Fibroblast of skin of left biceps (primary cell): ENCODE measurements at places on chromosomes 12 and 14.

DNA sequence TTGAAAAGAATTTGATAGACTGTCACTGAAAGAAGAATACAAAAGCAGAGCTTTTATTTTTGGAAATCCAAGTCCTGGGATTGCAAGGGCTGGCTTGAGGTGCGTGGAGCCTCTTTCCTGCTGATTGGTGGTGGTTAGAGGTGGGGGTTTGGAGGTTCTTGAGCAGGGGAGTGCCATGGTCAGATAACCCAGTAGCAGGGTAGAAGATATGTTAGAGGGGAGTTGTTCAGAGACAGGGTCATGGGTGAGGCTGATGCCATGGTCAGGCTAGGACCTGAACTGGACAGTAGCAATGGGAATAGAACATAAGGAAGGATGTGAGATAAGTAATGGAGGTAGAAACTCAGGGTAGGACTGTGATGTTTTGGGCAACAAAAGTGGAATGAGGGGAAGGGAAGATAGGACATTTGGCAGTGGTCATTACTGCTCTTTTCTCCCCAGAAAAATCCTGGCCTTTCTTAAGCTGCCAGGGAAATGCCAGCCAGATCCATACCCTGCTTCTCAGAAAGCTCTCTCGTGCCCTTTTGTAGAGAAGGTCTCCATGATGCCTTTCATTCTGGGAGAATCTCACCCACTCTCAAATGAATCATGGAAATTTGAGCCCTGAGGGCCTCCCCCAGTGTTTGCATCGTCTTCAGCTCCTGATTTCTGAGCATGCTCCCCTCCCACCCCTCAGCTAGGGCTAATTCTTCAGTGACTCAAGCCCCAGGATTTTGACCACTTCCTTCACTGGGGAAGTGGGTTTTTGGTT is 9.5 kb downstream of the EMP1 start:
- peak; percentile 94 for DNase-seq

DNA sequence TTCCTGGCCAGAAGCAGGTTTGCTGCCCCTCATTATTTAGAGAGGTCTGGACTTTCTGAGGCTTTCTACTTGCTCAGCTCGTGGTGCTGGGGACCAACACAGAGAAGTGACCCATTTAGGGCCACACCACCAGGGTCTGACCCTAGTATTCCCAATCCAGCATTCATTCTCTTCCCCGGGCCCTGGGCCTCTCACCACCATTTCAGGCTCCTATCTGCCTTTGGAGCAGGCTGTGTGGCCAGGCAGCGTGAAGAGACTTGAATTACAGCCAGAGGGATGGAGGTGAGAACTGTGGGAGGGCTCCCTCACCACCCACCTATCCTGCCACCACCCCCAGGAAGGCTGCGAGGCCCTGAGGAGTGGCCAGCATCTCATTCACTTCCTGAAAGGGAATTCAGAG is 24.6 kb downstream of the FAM222A start:
- DNase-seq: no peak

GRCh38 chr12:119500209-119500608 is 93.4 kb upstream of the TMEM233 start:
- DNase-seq: no peak

DNA sequence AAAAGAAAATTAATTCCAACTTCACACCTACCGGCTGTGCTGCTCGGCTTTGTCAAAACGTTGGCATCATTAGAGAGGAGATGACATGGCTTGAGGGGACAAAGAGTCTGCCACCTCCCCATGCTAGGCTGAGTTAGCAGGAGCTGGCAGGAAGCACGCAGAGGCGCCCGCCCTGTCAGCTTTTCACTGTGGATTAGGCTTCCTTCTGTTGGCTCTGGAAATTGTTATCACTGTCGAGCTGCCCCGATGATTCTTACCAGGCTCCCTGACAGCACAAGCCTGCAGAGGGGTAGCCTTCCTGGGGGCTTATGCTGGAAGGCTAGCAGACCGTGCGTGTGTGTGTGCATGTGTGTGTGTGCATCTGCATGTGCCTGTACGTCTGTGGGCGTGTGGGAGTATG is 490.9 kb upstream of the TBX3 start:
- DNase-seq: no peak

- no peak for DNase-seq
These were observed 832 bp upstream of the SYT1 start for GRCh38 chr12:78863482-78864402.

DNA sequence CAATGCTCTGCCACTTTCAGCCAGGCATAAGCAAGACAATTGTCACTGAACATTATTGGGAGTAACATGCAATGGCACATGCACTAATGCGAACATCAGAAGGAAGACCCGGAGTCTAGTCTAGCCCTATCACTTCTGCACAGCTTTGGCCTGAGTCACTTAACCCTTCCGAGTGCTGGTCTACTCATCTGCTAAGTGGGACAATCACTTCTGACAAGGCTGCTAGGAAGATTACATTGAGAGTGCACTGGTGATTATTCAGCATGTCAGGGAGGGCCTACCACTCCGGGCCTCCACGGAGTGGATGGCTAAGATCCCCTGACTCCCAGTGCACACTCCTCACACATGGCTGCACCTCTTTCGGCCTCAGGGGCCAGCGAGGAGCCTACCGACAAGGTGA is 240.9 kb downstream of the DPF3 start:
- DNase-seq: no peak

DNA sequence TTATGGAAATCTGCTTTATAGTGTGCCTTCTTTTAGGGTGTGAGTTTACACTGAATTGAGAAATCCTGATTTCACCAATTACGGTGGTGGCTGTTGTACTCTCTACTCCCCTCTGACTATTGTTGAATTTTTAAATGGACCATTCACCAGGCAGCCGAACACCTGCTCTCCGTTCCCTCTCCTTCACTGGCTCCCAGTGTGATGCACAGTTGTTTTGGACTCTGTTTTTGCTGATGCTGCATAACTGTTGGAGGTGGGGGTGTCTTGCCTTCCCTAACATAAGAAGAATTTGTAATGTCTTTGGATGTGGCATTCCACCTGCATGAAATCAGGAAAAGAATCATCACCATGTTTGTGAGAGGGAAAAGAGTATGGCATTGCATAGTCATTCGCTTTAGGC is 341.2 kb downstream of the SNAPC1 start:
- DNase-seq: no peak

DNA sequence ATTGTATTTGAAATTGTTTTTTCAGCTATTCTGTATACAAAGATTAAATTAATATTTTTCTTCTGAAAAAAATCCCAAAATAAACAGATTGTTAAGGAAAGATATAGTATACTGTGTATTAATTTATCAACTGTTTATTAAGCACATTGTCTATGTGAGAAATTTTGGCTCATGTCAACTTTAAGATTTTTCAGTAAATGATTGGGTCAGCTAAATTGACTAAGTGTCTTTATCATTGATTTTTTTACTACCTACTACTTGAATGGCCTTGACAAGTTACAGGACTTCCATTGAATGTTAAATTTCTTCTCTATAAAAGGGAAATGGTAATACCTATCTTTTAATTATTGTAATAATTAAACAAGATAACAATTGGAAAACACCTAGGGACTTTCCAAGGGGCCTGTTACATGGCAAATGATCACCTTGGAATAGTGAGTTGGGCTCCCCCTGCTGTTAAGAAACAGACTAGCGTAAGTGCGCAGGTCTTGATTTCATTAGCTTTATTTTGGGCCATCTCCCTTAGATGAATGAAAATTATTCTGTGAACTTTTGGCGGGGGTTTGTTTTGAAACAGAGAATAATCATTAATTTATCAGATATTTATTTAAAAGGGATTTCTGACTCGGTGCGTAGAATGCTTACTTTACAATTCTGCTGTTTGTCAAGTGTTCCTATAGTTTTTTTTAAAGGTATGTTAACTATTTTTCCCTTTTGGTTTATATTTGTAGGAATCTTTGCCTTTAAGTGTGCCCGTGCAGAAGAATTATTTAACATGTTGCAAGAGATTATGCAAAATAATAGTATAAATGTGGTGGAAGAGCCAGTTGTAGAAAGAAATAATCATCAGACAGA is 14.5 kb upstream of the CCT2 start:
- no peak for DNase-seq

GRCh38 chr14:68547305-68548193 is 245.3 kb downstream of the ZFP36L1 start:
- DNase-seq: peak; percentile 64

- no peak for DNase-seq
These were observed 7.2 kb downstream of the CD9 start for GRCh38 chr12:6207259-6207925.

DNA sequence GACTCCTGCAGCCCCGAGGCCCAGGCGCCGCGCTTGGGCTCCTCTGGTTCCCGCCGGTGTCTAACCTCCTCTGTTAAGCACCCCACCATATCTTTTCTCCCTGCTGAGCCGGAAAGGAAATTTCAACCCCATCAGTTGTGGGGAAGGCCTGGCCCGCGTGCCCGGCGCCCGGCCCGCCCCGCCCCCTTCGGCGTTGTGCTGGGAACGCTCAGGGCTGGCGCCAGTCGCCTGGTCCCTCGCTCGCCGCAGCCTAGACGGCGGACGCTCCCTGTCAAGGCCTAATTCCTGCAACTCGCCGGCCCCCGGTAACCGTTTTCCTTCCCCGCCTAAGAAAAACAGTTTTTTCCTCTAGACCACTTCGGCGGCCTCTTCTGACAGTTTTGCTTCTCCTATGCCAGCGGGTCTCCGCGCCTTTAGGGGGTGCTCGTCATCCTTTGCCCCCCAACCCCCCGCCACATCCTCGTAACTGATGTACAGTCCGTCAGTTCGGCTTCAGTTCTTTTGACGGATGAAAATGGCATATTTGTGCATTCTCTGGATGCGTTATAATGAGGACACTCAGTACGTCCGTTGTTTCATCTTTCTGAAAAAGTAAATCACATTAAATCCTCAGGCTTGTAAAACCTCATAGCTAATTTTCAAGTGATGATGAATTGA is 506 bp upstream of the NAP1L1 start:
- peak; percentile 15 for DNase-seq

- DNase-seq: no peak
These were observed 229.2 kb downstream of the ALX1 start for GRCh38 chr12:85509081-85509856.

- no peak for DNase-seq
These were observed 140.2 kb downstream of the MED13L start for GRCh38 chr12:116137318-116137717.

DNA sequence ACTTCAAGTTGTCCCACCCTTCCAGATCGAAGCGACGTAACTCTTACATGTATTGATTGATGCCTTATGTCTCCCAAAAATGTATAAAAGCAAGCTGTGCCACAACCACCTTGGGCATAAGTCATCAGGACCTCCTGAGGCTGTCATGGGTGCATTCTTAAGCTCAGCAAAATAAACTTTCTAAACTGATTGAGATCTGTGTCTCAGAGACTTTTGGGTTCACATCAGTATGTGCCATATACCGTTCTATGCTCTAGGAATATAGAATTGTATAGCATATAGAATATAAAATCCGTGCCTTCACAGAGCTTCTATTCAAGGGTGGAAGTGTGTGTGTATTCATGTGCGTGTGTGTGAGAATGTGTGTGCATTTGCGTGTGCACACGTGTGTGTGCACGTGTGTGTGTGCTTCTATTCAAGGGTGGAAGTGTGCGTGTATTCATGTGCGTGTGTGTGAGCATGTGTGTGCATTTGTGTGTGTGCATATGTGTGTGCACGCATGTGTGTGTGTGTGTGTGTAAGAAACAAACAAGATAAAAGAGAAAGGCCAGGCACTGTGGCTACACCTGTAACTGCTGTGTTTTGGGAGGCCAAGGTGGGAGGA is 11.5 kb upstream of the STX2 start:
- no peak for DNase-seq

- DNase-seq: peak; percentile 57
These were observed 74.9 kb upstream of the SLCO1C1 start for GRCh38 chr12:20620261-20620660.

DNA sequence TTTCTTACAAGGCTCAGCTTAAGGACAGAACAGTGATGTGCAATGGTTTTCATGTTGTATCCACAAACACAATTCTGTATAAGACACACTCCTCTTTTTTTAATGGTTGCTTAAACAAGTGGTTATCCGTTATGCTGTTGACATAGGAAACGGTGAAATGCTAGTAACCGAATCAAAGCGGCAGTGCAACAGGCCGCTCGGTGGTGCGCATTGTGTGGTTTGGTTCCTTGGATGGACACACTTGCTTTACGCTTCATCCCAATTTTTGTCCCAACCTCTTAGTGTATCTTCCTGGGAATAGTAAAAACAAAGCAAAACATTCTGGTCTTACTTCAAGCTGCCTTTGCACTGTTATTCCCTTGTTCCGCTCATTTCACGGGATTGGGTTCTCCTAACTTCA is 650 bp upstream of the PTGER2 start:
- DNase-seq: no peak

- no peak for DNase-seq
These were observed 72.9 kb downstream of the DDX51 start for GRCh38 chr12:132071040-132071810.

GRCh38 chr12:30902001-30902400 is 24.5 kb upstream of the TSPAN11 start:
- DNase-seq: no peak

- no peak for DNase-seq
These were observed 8.1 kb upstream of the EIF2S3B start for GRCh38 chr12:10497602-10498001.

- no peak for DNase-seq
These were observed 64.3 kb downstream of the PDE6H start for GRCh38 chr12:15037091-15037687.

- no peak for DNase-seq
These were observed 9.0 kb downstream of the DAZAP2 start for GRCh38 chr12:51247523-51248206.

DNA sequence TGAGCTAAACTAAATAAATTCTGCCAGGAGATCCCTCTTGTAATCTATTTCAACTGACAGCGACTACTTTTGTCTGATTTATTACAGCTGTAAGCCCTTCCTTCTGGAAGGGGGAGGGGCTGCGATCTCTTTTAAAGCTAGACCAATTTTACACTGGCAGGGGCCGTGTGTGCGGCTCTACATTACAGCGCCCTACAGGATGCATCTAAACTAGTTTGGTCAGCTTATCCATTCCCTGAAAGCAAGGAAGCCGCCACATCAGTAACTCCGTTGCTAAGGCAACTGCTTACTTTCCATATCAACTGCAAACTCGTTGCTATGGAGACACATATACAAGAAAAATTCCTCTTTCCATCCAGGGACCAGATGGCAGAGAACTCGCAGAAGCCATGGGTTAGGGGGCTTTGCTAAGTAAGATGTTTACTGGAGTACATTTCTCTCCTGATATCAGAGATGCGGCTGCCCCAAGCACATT is 17.4 kb downstream of the FOXN3 start:
- peak; percentile 60 for DNase-seq

DNA sequence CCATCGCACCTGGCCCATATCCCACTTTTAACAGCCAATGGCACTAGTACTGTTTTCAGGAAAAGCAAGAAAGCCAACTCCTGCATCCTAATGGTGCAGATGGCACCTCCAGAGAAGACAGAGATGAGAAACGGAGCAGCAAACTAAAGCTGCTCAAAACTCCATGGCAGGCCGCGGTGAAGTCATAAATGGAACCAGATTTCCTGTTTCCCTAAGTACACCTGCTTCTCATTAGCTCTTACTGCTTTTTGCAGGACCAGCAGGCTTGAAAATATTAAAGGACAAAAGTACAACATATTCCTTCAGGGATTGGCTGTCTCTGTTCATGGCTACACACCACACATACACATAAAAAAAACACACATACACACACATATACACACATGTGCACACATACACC is 36.7 kb upstream of the LGALS3 start:
- DNase-seq: peak; percentile 67
